ENCODE measurements at places on chromosomes 13 and 19.
A peak's percentile ranks its signal among the peaks of the same experiment; 100 is the strongest.

DNA sequence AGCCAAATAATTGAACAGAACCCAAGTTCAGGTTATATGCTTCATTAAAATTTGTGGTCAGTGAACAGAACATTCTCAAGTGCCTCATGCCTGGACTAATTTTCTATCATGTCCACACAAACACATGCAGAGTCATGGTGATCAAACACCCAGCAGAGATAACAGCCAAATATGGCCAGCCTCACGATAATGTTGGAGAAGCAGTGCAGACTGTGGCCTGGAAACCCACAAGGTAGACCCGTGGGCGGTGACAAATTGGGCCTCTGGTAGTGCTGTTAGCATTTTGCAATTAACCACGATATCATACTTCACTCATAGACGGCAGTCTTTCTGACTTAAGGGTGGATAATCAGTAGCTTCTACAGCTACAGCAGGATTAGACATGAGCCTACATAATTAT is 35.0 kb upstream of the VWA8 start:
- DNase-seq = peak; percentile 89

- peak; percentile 72 for DNase-seq
Measured at GRCh38 chr13:98265692-98266551, 88.9 kb upstream of the RNF113B start.

- DNase-seq = no peak
Measured at GRCh38 chr13:32430018-32430747, 2.3 kb upstream of the N4BP2L1 start.

GRCh38 chr13:18961383-18962117 is 220.1 kb downstream of the TUBA3C start:
- DNase-seq = no peak

DNA sequence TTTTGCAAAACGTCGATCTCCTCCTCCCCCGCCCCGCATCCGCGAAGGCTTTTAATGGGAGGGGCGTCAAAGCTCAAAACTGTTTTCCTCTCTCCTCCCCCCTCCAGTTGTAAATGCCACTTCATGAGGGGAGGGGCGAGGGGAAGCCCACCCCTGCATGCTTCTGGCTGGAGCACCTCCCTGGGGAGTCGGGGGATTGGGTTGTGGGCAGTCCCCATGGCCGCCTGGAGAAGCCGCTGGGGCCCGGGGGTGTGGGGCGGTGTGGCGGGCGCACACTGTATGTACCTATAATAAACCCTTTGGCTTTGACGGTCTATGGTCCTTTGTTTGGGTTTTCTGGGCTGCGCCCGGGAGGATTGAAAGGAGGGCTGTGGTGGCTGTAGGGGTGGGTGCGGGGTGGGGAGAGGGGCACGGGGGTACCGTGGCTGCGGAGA is 505 bp upstream of the SHKBP1 start:
- no peak for DNase-seq

DNA sequence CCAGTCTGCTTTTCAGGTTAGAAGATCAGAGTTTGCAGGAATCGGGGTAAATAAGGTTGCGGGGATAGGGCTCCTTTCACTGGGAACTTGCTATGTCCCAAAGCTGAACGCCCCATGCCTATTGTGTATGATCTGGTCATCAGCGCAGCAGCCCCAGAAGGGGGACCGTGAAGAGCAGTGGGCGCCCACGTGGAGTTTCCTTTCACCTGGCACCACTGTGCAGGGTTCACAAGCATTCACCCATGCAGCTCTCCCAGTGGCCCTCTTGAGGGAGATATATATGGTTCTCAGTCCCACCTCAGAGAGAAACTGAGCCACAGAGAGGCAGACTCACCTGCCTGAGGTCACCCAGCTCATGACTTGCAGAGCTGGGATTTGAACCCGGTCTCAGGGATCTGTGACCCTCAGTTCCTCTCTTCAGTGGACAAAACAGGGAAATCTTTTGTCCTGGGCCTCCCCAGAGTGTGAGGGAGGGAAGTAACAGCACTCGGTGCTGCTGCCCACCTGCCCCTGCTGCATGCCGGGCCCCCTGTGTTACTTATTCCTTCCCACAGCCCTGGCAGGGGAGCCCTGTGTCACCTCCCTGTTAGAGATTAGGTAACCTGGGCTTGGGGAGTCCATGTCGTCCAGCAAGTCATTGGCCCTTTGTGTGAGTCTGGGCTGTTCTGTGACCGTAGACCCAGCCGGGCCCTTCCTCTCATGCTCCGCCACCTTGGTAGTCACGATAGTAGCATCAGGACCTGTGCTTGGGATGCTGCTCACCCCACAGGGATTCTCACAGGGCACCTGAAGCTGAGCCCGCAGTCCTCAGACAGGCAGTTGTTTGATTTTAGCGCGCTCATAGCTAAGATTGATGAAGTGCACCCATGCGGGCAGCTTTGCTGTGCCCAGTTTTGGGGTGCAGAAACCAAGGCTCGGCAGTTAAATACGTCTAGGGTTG is 27.9 kb downstream of the PPP5C start:
- DNase-seq = no peak

GRCh38 chr13:56752636-56753035 is 388.1 kb upstream of the PRR20A start:
- no peak for DNase-seq

DNA sequence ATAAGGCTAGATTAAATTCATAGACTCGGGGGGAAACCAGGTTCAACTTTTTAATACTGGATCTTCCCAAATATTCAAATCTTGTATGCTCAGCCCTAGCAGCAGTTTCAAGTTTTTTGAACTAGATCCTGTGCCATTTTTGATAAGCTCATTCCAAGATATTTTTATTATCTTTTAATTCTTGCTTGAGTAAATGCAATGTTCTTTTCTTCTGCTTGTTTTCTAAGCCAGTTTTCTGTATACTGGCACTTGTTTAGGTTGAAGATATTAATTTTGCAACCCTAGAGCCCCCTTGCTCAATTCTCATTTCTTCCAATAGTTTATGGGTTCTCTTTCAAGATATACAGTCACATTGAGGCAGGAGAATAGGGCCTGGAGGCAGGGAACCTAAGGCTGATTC is 13.1 kb upstream of the PNMA8C start:
- no peak for DNase-seq

DNA sequence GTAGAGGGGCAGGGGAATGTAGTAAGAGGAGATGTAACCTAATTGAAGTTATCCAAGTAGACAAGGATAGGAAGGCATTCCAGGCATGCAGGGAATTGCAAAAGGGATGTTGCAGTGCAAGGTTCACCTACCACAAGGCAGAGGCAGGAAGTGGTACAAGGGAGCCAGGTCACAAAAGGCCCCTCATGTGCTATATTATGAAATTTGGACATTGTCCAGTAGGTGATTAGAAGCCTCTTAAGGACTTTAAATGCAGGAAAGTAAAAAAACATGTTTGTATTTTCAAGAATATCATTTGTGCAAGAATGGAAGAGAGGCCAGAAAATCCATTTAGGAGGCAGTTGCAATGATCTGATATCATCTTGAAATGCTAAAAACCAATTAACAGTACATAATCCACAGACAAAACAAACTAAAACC is 111.4 kb downstream of the FRY start:
- DNase-seq = peak; percentile 74

GRCh38 chr19:5784581-5785147 is at the start of gene PRR22:
PRR22 (minus strand) TSS chr19:5784746; CDS start chr19:5784660, 86 bp downstream.
- no peak for DNase-seq

DNA sequence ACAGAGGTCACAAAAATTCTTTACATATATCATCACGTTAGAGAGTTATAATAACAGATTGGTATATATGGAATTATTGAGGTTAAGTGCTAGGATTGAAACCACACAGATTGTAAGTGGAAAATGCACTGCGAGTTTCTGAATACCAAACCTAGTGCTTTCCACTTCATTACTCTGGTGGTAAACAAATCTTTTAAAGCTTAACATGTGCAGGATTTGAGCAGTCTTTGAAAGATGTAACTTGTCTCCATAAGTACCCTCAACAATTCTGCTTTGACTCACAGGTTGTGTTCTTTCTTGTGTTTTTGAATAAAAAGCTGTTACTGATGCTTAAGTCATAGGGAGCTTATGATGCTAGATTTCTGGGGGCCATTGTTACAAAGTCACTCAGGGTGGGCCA is 314.7 kb upstream of the DACH1 start:
- peak; percentile 89 for DNase-seq

- DNase-seq = no peak
Measured at GRCh38 chr19:39759457-39760184, 19.0 kb upstream of the LEUTX start.

GRCh38 chr19:10256551-10256950 is 4.5 kb downstream of the MRPL4 start:
- no peak for DNase-seq

- no peak for DNase-seq
Measured at GRCh38 chr13:104837756-104838155, 1697.7 kb downstream of the EFNB2 start.

- no peak for DNase-seq
Measured at GRCh38 chr19:43581467-43581866, 5.9 kb downstream of the PINLYP start.

DNA sequence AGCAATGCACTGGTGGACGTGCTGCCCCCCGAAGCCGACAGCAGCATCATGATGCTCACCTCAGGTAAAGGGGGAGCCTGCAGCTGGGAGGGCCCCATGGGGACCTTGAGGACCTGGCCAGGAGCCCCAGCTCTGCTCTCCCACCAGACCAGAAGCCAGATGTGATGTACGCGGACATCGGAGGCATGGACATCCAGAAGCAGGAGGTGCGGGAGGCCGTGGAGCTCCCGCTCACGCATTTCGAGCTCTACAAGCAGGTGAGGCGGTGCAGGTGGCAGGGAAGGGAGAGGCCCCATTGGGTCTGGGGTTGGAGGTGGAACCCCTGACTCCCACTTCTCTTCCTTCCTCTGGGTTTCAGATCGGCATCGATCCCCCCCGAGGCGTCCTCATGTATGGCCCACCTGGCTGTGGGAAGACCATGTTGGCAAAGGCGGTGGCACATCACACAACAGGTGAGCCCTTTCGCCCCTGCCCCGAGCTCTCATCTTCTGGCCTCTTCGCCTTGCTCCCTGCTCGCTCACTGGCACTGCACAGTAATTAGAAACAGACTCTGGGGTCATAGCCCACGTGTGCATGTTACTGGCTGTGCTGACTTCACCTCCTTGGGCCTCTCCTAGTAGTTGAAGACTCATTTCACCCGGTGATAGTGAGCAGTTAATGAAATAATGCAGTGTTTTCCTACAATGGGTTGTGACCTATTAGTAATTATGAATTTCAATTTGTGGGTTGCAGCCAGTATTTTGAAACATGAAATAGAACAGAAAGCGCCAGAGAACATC is 3.6 kb downstream of the PSMC4 start:
- no peak for DNase-seq
